ENCODE measurements at places on chromosomes 3 and 15.

GRCh38 chr3:98763076-98763475 is at the start of gene ST3GAL6:
Gene ST3GAL6, plus strand, starts transcription at chr3:98763340. Its CDS starts 5,101 bp downstream, at chr3:98768441.
- DNase-seq, result peak; percentile 1

- no peak for DNase-seq
These were observed 1.1 kb upstream of the PLXND1 start for GRCh38 chr3:129607391-129608068.

- no peak for DNase-seq
These were observed 81.8 kb downstream of the WWTR1 start for GRCh38 chr3:149575961-149576564.

GRCh38 chr15:97153356-97153965 is 807.0 kb upstream of the ARRDC4 start:
- DNase-seq, result no peak

DNA sequence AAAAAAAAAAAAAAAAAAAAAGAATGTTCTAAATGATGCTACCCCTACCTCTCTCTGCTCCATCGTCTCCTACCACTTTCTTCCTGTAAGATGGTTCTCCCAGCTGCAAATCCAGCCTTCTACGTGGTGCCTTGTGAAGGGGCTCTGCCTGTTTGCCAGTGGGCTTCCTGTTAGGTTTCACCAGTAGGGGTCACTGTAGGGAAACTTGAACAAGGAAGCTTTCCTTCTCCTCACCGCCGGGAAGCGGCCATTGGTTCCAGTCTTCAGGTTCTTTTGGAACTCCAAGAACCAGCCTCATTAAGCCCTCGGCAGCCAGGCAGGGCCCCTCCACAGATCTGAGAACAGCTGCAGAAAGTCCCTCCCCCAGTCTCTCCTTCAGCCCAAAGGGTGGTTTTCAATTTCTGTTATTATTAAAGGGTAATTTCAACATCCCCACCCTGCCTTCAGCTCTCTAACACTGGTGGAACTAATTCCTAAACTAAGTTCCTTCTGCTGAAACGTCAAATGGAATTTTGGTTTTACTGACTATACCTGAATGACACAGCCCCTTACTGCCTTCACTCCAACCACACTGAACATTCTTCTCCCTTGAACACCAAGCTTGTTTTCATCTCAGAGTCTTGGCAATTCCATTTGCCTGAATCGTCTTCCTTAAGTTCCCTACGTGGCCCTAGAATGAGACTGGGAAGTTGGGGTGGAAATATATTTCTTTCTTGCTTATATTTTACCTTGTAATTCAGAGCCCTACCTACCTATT is 13.5 kb downstream of the MCCC1 start:
- DNase-seq, result no peak

DNA sequence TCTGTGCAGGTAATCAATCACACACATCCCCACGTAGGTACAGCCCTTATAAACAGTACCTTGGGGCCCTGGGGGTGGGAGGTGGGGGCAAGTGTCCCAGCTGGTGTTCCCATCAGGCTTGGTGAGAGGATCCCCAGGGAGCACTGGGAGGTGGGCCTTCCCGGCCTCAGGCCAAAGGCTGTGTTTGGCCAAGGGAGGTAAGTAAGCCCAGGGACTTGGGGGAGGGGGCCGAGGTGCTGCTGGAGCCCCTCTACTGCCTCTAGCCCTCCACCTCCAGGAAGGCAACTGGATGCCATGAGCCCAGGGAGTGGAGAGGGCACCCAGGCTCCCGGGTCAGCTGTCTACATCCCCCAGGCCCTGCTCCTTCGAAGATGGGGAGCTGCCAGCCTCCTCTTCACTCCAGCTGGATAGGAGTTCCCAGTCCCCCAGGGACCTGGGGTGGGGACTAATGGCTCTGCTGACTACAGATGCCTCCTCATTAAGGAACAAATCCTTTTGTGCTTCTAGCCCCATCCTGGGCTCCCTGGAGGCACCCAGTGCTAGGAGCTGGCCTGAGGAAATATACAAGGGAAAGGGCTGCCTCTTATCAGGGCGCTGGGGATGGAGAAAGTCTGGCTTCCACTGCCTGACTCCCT is 33.1 kb downstream of the RNU5B-1 start:
- DNase-seq, result no peak

DNA sequence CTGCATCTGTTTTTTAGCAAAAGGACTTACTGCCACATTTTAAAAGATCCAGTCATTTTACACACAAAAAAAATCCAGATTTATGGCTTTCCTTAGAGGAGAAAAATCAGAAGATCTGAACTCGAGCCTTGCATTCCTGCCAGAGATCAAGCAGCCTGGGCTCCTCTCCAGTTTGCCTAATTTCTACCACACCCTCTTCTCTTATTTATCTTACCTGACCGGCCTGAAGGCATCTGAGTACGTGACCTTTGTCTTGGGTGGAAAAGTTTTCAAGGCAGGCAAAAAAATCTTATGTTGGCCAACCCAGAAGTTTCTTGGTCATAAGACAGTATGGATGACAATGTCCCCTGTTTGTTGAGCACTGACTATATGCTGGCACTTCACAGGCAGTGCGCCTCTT is 60.3 kb downstream of the CHRD start:
- DNase-seq, result no peak

- DNase-seq, result no peak
These were observed 52.1 kb downstream of the DNAH1 start for GRCh38 chr3:52367891-52368880.

DNA sequence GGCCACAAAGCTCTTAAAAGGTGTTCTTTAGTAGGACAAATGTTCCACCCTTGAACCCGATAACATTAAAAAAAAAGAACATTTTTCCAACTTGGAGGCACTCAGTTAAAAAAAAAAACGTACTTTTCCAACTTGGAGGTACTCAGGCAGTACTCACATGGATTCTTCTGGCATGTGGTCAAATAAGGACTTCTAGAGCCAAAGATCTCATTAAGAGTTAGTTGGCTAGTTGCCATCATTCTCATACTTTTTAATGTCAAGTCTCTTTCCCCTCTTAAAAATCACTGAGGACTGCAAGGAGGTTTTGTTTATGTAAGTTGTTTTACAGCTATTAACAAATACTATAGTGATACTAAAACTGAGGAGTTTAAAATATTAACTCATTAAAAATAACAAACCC is 101.0 kb downstream of the CADPS start:
- no peak for DNase-seq

GRCh38 chr3:34213478-34213877 is 415.0 kb downstream of the PDCD6IP start:
- DNase-seq, result no peak

DNA sequence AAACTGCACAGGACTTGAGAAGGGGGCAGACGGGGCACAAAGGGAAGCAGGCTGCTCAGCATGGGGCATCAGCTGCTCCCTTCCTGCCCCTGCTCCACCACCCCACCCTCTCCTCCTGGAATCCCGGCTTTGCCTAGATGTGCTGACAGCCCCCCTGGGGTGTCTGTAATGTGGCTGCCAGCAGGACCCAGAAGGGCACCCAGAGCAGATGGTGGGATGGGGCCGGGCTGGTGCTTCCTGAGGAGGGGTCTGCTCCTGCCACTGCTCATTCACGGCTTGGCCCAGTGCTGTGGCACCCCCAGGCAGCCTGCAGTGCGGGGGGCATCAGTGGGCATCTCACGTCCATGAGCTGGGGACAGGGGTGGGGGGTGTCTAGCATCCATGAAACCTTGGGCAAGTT is 10.2 kb downstream of the H1-8 start:
- no peak for DNase-seq

- DNase-seq, result no peak
These were observed 38.8 kb upstream of the TNFSF10 start for GRCh38 chr3:172561897-172562640.

DNA sequence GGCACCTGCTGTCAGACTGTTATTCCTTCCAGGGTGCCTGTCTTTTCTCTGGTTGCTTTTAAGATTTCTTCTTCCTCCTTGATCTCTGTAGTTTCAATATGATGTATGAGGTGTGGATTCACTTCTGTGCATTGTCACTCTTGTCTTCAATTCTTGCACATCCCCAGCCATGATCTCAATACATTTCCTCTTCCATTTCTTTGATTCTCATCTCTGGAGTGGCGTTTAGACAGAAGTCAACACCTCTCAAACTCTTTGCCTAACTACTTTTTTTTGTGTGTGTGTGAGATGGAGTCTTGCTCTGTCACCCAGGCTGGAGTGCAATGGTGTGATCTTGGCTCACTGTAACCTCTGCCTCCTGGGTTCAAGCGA is 224.4 kb upstream of the LYSMD4 start:
- DNase-seq, result no peak

GRCh38 chr3:160163229-160163878 is 61.9 kb upstream of the C3orf80 start:
- DNase-seq, result no peak

GRCh38 chr3:156233876-156234275 is 113.5 kb downstream of the KCNAB1 start:
- no peak for DNase-seq

DNA sequence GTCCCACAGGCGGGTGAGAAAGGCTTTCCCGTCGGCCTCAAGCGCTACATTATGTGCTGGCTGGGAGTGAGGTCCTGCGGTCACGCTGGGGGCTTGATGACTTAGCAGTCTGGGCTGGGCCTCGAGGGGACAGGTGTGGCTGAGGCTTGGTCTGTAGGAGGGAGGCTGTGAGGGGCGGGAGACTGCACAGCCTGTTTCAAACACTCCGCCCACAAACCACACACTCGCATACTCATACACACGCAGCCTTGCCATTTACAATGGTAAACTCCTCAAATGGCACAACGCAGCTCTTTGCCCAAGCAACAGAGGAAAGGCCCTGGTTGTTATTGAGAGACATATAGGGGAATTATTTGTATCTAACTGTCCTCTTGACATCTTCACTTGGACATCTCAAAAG is 32.4 kb upstream of the RASGRF1 start:
- DNase-seq, result no peak

GRCh38 chr3:98567666-98568270 is 25.6 kb downstream of the CPOX start:
- no peak for DNase-seq

- DNase-seq, result no peak
These were observed 11.0 kb downstream of the LTF start for GRCh38 chr3:46453526-46454208.

DNA sequence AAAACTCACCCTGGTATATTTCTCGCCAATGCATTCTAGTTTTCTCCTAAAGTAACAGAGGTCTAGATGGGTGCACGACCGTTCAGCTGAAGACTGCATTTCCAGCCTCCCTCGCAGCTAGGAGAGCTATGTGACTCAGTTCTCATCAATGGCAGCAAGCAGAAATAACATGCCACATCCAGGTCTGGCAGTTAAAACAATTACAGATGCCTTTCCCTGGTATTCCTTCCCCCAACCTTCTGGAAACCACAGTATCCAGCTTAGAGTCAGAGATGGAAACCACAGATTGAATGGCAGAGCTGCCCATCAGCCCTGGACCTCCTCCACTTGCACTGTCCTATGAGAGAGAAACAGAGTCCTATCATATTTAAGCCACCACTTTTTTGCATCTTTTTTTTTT is 4.8 kb downstream of the HAPLN3 start:
- DNase-seq, result no peak

- no peak for DNase-seq
These were observed 220.3 kb upstream of the LINGO1 start for GRCh38 chr15:77853008-77853328.

GRCh38 chr15:59953392-59953883 is 50.7 kb upstream of the FOXB1 start:
- no peak for DNase-seq

DNA sequence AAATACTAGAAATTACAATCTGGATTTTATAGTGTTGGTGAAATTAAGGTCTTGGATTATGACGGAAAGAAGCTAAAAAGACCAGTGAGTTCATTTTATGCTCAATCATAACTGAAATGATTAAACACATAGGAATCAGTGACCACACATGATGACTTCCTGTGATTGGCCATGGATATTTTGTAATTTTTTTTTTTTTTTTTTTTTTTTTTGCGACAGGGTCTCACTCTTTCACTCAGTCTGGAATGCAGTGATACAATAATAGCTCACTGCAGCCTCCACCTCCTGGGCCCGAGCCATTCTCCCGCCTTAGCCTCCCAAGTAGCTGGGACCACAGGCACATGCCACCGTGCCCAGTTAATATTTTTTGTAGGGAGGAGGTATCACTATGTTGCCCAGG is 47.4 kb downstream of the PAQR5 start:
- DNase-seq, result no peak

- no peak for DNase-seq
These were observed 89.7 kb upstream of the FGF12 start for GRCh38 chr3:192817053-192817452.

GRCh38 chr15:60384053-60384452 is 13.7 kb downstream of the ANXA2 start:
- DNase-seq, result no peak

DNA sequence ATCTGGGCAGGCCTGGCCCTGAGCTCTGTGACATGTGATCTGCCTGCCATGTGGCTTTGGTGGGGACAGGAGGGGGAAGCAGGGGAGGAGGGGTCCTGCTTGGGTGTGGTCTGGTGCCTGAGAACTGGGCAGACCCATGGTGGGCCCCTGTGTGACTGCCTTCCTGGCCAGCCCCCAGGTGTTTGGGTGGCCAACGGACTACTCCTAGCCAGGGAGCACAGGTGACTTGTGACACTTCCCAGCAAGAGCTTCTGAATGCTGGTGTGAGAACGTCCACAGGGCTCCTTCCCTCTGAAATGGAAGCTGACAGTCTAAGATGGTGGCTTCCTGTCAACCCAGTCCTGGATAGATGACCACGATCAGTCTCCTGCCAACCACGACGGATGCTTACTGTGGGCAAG is 136.1 kb upstream of the MEF2A start:
- no peak for DNase-seq

GRCh38 chr3:134039161-134039862 is 9.6 kb upstream of the SLCO2A1 start:
- no peak for DNase-seq

GRCh38 chr15:58115692-58116091 is 22.5 kb upstream of the AQP9 start:
- DNase-seq, result no peak

DNA sequence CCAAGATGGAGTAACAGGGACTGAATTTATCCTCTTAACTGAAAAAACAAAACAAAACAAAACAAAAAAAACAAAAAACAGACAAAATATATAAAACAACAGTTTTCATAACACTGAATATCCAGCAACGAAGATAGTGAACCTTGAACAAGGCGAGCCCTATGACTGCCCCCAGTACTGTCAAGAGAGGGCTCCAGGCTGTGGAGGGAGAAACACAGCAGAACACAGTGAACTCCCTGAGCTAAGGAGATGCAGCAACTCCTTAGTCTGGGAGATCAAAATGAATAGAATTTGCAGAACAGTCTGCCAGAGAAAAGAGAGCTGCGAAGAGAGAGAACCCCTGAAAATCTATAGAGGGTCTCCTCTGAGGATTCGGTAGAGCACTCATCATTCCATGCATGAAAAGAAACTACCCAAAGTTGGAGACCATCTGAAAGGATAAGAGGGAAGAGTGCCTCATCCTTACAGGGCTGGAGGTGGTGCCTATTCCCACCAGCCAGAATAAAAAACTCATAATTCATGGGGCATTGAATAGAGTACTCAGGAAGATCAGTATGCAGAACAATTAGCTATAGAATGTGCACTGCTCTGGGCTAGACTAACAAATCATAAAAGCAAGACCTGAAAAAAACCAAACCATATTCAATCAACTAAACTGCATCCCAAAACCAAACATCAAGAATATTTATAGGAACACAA is 101.8 kb downstream of the FRMD4B start:
- DNase-seq, result no peak

- no peak for DNase-seq
These were observed 162.9 kb upstream of the FAM3D start for GRCh38 chr3:58829321-58830000.

Data from esophagus squamous epithelium (tissue), 5 donors.